ENCODE measurements at places on chromosomes 7 and 10.

DNA sequence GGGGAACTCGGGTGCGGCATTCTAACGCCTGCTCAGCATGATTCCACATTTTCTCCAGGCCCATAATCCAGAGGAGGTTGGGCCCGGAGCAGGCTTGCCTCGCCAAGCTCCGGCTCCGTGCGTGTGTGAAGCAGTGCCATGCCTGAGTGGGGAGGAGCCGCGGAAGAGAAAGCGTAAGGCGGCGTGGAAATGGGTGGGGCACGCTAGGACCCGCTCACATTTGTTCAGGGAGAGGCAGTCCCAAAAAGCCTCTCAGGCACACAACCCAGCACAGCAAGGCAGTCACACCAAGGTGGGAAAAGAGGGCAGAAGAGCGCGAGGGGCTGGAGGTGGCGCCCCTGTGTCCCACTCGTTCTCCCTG, 695 bp upstream of the VDAC2 start:
- DNase-seq: no peak

GRCh38 chr7:13333371-13333770, 645.9 kb downstream of the ARL4A start:
- no peak for DNase-seq

GRCh38 chr7:130853503-130854279, 119.7 kb upstream of the KLF14 start:
- DNase-seq: peak; percentile 88

DNA sequence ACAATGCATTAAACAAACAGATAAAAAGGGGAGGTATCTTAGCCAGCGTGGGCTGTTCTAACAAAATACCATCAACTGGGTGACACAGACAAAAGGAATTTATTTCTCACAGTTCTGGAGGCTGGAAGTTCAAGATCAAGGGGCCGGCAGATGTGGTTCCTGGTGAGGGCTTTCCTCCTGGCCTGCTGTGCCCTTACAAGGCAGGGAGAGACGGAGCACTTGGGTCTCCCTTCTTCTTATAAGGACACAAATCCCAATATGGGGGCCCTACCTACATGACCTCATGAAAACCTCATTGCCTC, 281.6 kb upstream of the KLF14 start:
- no peak for DNase-seq

- DNase-seq: no peak
Measured at GRCh38 chr7:140928491-140929309, 4.0 kb upstream of the BRAF start.

DNA sequence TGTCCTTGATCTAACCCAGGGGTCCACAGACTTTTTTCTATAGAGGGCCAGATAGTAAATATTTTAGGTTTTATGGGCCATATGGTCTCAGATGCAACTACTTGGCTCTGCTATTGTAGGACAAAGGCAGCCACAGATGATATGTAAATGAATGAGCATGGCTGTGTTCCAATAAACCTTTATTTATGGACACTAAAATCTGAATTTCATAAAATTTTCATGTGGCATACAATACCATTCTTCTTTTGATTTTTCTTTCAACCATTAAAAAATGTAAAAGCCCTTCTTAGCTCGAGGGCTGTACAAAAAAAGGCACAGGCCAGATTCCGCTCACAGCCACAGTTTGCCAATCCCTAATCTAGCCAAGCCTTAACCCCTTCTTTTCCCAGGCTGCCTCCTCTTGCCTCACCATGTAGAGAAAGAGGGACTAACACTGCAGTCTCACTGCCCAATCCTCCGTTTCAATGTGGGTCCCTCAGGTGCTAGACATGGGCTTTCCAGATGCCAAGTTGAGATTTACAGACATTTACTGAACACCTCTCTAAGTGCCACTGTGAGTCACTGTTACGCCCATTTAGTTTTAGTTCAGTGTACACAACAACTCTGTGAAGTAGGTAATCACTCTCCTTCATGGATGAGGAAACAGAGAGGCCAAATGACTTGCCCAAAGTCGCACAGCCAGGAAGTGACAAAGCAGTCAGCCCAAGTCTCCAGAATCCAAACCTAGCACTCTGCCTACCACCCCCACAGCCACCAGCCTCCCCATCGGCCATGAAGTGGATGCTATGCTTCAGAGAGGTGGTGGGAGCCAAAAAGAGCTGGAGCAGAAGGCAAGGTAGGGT, 132.6 kb upstream of the PDLIM1 start:
- DNase-seq: no peak

DNA sequence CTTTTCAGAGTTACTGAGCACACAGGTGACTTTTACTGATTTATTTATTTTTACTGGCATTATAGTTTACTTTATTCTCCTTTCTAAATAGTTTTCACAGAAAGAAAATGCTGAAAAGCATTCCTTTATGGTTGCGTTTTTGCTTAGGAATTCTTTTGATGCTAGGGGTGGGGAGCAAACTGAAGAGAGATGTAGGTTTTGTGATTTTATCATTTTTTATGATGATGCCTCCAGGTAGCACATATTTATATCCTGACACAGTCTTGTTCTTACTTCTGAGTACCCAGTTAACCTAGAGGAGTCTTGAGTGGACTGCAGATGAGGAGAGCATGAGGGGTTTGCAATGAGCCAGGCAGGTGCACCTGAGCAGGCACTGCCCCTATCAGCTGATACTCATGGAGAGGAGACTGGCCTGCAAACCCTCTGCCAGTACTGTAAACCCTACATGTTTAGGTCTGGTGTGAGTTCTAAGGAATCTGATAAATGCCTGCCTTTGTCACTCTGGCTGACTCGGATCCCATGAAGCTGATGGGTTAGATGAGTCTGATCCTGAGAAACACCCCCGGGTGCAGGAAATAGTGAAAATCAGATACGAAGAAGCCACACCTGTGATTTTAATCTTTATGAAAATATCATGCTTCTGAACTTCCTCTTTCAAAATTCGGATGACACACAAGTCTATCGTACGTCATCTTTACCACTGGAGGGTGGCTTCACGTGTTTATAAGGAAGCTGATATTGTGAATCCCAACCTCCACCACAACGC, 302.9 kb downstream of the WDR37 start:
- DNase-seq: no peak

GRCh38 chr10:115969591-115969990, 303.4 kb downstream of the GFRA1 start:
- no peak for DNase-seq

DNA sequence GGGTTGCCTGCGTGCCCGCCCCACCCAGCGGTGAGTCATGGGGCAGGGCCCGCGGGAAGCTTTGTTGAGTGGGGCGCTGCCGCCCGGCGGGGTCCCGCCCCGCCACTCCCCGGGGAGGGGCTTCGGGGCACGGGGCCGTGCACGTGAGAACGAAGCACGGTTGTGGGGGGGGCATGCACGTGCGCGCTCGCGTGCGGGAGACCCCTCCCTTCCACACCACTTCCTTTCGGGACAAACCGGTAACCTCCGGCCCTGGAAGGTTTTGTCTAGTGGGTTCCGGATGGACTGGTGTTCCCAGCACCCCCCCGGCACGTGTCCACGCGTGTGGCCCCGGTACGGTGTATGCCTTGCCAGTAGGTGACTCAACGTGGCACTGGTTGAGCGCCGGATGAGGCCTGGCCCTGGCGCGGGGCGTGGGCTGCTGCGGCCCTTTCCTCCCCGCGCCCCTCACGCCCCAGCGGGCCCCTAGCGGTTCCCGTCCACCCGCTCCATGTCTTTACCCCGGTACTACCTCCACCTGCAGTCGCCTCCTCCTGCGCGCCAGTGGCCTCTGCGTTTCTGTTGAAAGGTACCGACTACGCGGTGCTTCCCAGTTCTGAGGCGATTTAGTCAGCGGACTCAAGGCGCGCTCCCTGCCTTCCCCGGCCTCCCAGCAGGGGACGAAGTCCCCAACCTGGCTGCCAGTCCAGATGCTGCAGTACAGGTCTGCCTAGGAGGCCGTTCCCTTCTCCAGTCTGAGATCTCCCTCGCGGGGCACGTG, 3.1 kb downstream of the ADIRF start:
- DNase-seq: peak; percentile 59

Data from HS-5 (cell line).